ENCODE measurements at places on chromosomes 5 and 9.
A peak's percentile ranks its signal among the peaks of the same experiment; 100 is the strongest.

GRCh38 chr9:33111631-33112030, 35.2 kb upstream of the SMU1 start:
- no peak for DNase-seq

GRCh38 chr9:90419221-90419851, 223.3 kb downstream of the DIRAS2 start:
- no peak for DNase-seq

DNA sequence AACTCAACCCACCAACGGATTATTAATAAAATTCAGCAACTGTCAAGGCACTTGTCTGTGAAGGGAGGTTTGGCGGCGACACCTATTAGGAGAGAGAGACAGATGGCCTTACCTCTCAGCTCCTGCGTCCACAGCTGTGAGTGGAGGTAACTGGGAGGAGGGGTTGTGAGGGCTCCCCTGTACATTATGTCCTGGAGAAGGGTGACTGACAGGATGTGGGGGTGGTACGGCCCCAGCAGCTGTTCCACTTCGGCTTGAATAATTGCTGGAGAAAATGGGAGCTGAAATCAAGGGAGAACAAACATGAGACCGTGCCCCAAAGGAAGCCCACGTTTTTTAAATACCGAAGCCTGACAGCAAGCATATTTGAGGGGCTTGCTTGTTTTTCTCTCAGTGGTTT, 353.5 kb upstream of the RFX3 start:
- no peak for DNase-seq

DNA sequence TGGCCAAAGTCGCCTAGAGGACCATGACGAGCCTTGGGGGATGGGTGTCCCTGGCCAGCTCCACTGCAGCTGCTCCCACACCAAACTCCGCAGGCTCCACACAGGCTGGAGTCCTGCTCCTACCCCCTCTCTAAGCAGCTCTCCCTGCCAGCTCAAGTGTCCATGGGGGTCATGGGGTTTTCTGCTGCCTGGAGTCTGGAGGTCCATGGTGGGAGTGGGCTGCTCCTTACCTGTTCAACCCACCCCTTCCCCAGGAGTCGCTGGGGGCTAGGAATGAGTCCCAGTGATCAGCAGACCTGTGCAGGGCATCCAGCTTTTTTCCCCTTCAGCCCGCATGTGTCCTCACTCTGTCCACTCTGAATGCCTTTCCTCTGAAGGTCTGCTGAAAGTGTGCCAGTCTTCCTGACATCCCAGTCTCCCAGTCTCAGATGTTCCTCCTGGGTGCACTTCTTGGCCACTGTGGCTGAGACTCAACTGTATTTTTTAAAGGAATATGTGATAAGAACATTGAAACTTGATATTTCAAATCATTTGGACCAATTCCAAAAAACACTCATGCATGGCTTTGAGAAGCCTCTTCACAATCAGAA, 261.3 kb upstream of the ANKH start:
- DNase-seq: no peak

GRCh38 chr5:151896031-151896691, 28.5 kb downstream of the GLRA1 start:
- no peak for DNase-seq

- peak; percentile 44 for DNase-seq
Measured at GRCh38 chr5:124628721-124629596, 117.5 kb downstream of the ZNF608 start.

GRCh38 chr9:112548836-112549595, 62.4 kb downstream of the KIAA1958 start:
- DNase-seq: no peak

DNA sequence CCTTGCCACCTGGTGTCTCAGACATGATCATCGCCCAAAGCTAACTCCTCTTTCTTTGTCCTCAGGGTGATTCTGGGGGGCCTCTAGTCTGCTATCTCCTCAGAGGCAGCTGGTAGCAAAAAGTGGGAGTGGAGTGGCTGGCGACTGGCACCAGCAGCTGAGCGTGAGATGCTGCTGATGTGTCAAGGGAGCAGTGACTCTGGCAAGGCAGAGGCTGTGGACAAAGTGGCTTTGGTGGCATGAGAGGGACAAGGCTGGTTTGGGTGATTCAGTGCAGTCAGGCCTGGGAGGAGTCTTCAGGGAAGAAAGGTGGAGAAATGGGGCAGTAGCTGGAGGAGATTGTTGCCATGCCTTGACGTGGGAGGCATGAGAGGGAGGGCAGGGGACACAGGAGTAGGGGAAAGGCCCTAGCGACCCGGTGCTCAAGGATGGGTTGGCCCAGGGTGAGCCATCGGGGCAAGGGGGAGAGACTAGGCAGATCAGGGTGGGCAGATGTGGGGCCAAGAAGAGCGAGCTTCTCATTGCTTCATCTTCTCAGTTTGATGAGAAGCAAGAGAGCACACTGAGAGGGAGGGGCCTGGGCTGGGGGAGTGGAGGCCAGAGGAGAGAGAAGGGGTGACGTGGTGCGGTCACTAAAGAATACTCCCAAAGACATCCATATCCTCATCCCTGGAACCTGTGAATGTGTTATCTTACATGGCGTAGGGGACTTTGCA, 64.2 kb upstream of the SPTLC1 start:
- DNase-seq: no peak

- DNase-seq: peak; percentile 53
Measured at GRCh38 chr9:129401623-129402370, 219.1 kb downstream of the C9orf50 start.

- DNase-seq: no peak
Measured at GRCh38 chr9:125969868-125970267, 222.7 kb downstream of the PBX3 start.

GRCh38 chr9:106701611-106702010, 161.4 kb upstream of the ZNF462 start:
- DNase-seq: no peak

DNA sequence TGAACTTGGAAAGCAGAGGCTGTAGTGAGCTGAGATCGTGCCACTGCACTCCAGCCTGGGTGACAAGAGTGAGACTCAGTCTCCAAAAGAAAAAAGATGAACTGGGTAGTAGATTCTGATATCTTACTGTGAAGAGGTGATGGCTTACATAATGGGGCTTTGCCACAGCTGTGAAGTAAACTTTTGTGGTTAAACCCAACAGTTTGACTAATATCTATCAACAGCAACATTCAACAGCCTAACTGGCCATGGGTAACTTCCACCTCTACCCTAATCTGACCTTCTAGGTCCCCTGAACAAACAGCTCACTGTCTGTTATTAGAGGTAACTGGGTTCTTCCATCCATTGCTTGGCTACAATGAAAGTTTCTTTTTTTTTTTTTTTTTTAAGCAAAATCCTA, 52.1 kb downstream of the TLE1 start:
- DNase-seq: peak; percentile 68

GRCh38 chr5:83839256-83839655, 118.6 kb upstream of the HAPLN1 start:
- no peak for DNase-seq

Data from hematopoietic multipotent progenitor cell treated with erythropoietin and hydrocortisone succinate and interleukin-3 and kit ligand, for 4 days (in vitro differentiated cells).